Stimulated activated CD4-positive, alpha-beta T cell treated with anti-CD3 and anti-CD28 coated beads, Interleukin-15, amount 100 ng/mL, for 24 hours (primary cell): ENCODE measurements at places on chromosomes 4 and X.

DNA sequence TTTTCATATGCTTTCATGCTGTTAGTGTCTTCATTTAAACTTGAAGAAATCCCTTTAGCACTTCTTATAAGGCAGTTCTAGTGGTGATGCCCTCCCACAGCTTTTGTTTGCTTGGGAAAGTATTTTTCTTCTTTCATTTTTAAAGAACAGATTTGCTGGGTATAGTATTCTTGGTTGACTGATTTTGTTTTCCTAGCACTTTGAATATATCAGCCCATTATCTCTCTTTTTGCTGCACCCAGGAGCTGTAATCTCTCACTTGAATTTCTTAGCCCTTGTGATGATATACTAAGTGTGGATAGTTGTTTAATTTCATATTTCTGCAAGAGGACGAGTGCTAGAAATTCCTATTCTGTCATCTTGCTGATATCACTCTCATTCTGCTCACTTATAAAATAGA is 283.7 kb downstream of the GPAT3 start:
- DNase-seq, result no peak

- DNase-seq, result no peak
These were observed 154.2 kb downstream of the RAB28 start for GRCh38 chr4:13329963-13330362.

DNA sequence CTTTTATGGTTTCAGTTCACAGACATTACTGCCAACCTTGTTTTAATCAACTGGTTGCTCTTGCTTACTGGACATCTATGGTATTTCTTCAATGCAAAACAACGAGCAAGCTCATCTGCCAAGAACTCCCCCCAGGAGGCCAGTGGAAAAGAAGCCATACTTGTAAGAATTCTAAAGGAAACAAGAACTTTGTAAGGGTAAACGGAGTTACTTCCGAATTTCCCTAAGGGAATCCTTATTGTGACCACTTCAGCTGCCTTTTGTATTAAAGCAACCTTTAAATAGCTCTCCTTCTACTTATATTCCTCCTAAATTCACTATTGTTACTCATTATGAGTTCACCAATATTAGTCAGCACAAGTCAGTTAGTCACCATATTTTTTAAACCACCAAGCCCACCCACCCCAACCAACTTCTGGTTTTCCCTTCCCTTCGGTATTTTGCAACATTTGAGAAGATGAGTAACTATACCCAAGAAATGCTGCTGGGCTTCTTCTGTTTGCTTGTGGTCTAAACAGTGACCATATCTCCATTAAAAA is 602.8 kb upstream of the DIPK2B start:
- DNase-seq, result peak; percentile 58

DNA sequence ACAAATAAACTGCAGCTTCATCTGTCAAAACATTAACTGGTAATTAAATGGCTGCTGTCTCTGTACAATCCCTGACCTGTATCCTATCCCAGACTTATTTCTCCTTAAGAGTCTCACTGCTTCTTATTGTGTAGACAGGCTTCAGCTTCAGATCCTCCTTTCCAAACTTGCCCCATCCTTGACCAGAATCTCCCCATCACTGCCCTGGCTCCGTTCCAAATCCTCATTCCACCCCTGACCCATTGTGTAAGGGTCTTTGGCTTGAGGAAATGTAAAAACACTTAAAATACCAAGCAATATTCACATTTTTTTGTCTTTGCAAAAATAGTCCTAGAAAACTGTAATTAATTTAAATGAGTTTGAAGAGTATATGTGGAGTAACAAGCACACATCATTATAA is 152.6 kb upstream of the VEGFC start:
- no peak for DNase-seq

- DNase-seq, result no peak
These were observed 37.9 kb upstream of the OTUD4 start for GRCh38 chr4:145218251-145218650.

DNA sequence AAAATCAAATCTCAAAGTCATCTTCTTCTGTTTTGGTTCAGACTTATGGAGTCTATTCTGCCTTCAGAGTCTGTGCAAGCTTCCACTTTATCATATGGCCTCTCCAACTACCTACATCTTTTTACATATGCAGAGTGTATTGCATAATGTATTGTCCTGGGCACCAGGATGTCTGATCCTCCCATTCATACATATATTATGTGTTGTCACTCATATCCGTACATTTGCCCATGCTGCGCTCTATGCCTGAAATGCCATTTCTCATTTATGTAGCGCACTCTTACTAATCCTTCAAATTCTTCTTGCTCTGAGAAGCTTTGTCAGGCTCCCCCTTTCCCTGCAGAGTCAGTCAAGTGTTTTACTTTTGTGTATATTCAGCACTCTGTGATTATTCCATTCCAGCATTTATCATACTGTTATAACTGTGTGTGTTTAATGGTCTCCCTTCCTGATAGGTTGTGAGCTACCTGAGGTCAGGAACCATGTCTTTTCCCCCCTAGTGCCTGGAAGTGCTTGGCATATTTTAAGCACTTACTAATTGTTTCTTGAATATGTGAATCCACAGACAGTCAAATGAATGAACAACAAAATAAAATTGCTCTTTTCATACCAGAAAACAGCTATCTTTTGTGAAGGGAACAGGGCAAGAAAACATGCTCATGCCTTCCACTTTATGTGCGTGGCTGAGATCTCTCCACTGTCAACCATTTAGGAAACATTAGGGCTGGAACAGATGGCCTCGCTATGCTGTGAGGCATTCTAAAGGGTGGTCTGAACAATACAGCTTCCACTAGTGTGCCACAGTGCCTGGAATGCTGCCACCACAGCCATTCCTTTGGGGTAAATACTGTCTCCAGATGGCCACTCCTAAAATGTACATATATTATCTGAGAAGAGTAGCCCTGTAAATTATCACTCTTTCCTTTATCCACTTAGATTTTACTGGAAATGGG is 81.8 kb downstream of the GLUD2 start:
- DNase-seq, result no peak

GRCh38 chrX:36961590-36961989 is 46.6 kb upstream of the FAM47C start:
- DNase-seq, result no peak

DNA sequence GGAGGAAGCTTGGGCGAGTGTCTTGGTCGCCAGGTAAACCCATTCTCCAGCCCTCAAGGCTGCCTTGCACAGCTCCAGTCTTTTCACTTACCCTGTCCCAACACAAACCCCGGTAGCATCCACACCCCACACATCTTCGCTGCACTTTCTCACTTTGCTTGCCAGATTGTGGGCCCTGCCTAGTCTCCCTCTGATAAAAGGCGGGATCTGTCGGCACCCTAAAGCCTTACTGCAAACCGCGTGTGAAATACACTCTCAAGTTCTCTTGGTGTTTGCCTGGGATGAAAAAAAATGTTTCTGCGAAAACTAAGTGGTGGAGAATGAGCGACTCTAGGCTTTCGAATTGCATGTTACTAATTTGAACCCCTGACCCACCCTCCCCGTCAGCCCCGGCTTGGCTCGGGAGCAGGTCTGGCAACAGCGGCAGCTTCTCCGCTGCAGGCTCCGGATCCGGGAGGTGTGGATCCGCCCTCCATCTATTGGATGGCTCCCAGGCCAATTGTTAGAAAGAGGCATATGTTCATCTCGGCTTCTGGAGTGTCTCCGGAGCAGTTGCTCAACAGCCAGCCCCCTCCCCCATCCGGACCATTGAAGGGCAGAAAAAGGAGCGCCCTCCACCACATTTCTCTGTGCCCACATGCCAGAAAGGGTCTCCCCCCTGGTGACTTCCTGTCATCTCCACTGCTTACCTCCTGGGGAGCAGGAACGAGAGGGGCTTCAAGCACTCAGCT is 3.0 kb upstream of the CITED1 start:
- DNase-seq, result peak; percentile 42

- no peak for DNase-seq
These were observed 739 bp downstream of the SLC49A3 start for GRCh38 chr4:687971-688853.

DNA sequence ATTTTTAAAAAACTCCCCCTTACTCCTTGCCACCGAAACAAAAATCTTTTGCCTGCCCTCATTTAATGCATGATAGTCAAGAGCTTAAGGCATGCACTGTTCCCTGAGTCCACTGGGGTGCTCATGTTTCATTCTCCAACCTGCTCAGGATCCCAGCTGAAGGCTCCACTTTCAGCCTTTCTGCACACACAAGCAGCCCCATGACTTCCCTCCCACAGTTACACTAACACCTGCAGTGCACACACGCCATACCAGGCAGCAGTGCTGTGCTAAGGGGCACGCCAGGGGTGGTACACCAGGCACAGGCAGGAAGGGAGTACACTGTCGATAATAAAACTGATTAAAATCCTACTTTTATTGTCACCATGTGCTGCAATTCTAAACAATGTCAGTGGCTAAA is 385.2 kb downstream of the BMPR1B start:
- no peak for DNase-seq

DNA sequence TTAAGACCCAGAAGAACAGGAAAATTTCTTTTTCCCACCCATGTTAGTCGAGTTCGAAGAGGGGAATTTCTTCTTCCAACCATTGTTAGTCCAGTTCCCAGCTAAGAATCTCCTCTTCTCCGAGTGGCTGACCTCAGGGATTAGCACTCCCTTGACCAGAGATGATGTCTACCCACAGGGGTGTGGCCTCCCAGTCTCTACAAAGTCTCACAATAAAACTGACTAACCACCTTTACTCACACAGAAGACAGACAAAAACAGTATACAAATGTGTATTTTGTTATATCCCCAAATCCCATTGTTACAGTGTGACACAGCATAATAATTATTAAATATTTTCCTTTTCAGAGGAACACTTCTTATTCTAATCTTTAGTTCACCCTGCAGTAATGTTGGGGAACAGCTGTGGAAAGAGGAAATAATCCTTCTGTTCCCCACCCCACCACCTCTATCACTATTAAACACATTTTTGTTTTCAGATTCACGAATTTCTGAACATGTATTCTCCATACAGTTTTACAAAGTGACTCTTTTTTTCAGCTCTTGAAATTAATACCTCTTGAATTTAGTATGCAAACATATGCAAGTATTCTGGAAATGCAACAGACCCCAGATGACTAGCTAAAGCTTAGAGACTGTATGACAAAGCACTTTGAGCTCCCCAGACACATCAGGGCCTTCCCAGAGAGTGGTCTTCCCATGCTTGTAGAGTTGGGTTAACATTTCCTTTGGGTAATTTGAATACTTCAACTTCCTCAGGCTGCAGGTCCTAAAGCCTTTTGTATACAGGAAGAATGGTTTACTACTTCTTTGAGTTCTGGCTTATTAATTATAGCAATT is 62.5 kb upstream of the NFKB1 start:
- no peak for DNase-seq

- DNase-seq, result no peak
These were observed 298.1 kb downstream of the INPP4B start for GRCh38 chr4:142547974-142548373.

DNA sequence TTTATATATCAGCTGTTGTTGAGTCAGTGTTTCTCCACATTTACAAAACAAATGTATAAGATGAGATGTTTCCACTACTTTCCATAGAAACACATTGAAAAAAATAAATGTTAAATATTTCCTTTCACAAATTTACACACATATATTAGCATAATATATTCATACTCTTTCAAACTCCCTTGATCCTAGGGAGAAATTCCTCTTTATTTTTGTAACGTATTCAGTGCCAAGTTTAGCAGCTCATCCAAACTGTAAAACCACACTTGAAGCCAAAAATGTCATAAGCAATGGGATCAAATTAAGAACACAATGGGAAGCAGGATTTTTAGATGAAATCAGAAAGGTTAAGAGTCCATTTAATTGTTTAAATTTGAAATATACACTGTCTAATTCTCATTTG is 381.1 kb upstream of the MAD2L1 start:
- no peak for DNase-seq

DNA sequence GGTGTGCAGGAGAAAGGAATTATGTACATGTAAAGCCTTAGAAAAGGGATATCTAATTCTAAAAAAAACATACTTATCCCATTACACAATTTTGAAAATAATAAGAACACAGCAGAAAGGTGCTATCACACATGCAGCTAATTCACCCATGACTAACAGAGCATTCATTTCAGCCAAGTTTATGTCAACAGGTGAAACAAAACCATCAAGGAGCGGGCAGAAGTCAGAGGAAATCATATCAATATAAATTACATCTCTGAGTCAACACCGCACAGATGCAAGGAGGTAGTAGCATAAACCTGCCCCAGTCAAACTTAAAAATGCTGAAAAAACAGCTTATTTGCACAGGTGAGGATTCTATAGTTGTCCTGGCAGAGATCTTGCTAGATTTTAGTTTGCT is 197.9 kb downstream of the PRDM5 start:
- no peak for DNase-seq

GRCh38 chr4:42843694-42844093 is 48.8 kb upstream of the GRXCR1 start:
- no peak for DNase-seq

- peak; percentile 49 for DNase-seq
These were observed 29.5 kb upstream of the XIAP start for GRCh38 chrX:123830309-123830708.

DNA sequence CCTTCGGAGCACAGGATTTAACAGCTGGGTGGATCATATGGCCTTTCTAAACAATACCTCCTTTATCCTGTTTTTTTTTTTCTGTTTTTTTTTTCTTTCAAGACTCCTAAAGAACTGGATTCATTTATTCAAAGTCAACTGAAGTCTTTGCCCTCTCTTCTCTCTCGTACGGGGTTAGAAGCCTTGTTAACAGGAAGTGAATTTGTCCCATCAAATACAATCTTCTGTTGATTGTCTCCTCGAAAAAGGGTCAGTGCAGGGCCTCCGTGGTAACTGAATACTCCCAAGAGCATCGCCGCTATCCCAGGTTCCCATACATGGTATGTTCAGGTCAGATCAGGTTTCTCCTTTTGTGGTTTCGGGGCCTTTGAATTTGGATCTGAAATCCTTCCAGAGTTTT is 1.8 kb upstream of the TMEM128 start:
- no peak for DNase-seq

DNA sequence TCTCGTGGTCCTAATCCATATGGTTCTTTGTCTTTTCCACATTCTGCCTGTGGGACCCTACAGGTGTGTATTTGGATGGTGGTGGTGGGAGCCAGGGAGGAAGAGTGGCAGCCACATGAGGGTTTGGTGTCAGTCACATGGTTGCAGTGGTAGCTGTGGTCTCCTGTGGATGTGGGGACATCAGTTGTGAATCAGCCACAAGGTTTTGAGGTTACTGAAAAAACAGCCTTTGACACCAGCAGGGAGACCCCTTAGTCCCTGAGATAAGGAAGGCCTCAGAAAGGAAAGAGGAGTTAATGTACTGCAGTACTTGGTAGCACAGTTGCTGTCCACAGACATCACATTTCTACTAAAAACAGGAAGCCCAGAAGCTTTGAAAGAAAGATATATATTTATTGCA is 15.8 kb upstream of the GAGE10 start:
- no peak for DNase-seq

- DNase-seq, result no peak
These were observed 68.0 kb downstream of the CCNG2 start for GRCh38 chr4:77225022-77225421.

- no peak for DNase-seq
These were observed 250.6 kb upstream of the NDST3 start for GRCh38 chr4:117783716-117784115.

- DNase-seq, result no peak
These were observed 2.4 kb downstream of the C4orf46 start for GRCh38 chr4:158669310-158669709.
